Fibroblast of skin of right quadriceps (primary cell): ENCODE measurements at places on chromosomes 7 and 10.

GRCh38 chr7:6252748-6253147 lies 19.7 kb downstream of the CYTH3 start:
- peak; percentile 66 for DNase-seq

- peak; percentile 32 for DNase-seq
Measured at GRCh38 chr7:154777023-154777422, 225.9 kb downstream of the PAXIP1 start.

DNA sequence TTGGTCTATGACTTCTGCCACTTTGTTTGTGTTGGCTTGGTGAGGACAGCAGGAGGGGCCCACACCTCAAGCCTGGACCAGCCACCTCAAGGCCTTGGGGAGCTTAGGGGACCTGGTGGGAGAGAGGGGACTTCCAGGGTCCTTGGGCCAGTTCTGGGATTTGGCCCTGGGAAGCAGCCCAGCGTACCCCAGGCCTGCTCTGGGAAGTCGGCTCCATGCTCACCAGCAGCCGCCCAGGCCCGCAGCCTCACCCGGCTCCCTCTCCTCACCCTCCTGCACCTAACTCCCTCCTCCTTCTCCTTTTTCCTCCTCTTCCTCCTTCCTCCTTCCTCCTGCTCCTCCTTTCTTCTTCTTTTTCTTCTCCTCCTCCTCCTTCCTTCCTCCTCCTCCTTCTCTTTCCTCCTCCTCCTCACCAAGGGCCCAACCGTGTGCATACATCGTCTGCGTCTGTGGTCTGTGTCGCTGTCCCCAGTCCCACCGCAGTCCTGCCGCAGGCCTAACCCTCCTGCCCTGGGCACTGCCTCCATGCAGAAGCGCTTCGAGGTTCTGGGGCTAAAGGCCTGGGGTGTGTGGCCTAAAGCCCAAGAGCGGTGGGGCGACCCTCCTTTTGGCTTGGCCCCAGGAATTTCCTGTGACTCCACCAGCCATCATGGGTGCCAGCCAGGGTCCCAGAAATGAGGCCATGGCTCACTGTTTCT lies 5.3 kb downstream of the EN2 start:
- no peak for DNase-seq

DNA sequence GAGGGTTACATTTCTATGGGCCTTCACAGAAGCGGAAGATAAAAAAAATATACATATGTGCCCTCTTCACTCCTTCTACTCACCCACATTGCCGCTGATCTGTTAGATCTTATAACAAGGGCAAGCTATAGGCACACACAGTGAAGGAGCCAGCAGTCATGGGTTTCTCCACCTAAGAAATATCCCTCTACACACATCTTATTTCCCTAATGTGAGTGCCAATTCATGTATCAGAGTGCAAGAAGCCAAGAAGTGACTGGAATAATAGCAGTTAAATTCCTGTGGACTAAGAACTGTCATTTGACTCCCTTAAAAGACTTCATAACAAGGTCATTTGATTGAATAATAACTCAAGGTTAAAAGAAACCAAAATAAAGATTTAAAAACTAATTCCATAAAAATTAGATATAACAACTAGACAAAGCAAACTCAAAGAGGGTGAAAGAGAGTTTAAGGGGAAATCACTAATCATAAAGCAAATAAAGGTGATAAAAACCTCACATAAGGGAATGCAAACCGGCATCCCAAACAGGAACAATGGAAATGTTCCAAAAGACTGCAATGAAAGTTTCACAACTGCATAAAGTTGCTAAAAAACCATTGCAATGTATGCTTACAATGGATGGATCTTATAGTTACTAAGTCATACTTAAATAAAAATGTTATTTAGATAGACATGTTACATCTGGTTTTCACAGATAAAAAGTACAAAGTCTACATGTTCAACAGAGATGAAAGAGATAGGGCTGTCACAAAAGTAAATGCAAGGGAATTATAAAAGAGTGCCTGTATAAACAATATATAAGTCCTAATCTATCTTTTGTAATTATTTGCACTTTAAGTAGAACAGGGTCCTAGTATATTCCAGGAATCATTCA lies 42.8 kb downstream of the ARHGAP21 start:
- DNase-seq = peak; percentile 59

- DNase-seq = no peak
Measured at GRCh38 chr7:79968077-79968648, 166.5 kb upstream of the GNAI1 start.
